ENCODE measurements at places on chromosomes 4 and X.

DNA sequence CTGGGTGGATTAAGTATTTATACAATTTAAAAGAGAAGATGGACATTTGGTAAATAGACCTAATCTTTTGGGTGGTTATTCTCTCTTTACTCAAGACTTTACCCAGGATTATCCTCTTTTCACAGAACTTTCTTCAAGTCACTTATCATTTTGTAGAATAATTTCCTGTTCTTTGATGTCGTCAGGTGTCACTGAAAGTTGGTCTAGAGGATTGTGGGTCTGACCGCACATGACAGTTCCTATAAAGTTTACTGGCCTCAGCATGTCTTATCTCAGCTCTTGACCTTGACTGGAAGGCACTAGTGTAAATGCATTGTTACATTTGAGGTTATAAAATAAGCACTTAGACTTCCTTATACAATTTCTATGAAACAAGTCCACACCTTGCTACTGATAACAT lies 139.9 kb upstream of the SLC4A4 start:
- no peak for DNase-seq

- peak; percentile 86 for DNase-seq
Observed at GRCh38 chr4:73450398-73451004, 14.5 kb downstream of the AFP start.

DNA sequence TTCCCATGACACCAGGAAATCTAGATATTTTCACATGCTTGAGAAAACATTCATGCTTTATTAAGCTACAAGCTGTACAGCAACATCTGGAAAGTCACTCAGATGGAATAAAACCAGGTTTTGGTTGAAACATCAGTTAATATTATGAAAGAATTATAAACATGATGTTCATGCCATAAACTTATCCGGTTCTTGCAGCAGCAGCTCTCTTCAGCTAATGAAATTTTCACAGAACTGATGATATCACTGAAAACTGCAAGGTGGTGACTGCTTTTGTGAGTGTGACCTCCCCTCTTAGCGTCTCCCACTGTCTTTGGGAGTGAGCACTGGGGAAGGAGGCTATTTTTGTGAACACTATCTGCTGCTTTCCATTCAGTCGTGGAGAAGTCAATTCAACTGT lies 56.9 kb downstream of the ARHGAP10 start:
- DNase-seq: no peak

- peak; percentile 30 for DNase-seq
Observed at GRCh38 chr4:3442959-3443749, 1.4 kb downstream of the HGFAC start.

GRCh38 chr4:37685161-37685822 lies 884 bp downstream of the RELL1 start:
- DNase-seq: peak; percentile 55

GRCh38 chr4:167966143-167966542 lies 126.2 kb upstream of the ANXA10 start:
- peak; percentile 11 for DNase-seq

DNA sequence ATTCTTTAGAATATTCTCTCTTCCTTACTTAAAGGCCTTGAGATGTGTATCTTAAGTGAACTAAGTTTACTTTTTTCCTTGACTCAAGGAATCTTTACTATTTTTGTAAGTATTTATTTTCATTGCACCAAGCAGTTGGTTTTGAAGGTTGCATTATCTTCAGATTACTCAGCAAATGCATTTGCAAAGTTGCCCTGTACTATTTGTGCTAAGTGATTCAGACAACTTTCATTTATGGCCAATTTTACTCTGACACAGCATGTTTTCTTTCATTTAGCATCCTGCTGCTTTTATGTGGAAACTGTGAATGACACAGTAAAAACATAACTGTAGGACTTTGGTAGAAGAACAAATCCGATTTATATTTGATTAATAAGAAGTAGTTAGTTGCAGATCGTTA lies 191.0 kb downstream of the CCSER1 start:
- DNase-seq: peak; percentile 84

- no peak for DNase-seq
Observed at GRCh38 chrX:74234818-74235217, 69.2 kb upstream of the ZCCHC13 start.

DNA sequence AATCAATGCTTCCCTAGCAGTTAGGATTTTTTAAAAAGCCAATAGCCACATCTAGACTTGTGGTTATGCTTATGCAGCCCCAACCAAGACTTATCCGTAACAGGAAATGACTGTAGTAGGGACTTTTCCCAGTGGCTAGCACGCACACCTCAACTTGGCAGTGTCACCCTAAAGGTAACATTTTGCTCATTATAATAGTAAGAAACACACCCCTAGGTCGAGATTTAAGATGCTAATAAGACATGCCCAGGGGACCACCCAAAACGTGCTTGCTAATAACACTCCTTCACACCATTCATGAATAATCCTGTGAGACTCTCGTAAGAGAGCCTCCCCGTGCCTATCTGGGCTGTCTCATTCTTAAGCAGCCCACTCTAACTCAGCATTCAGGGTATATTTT lies 195.3 kb downstream of the CHIC1 start:
- no peak for DNase-seq

DNA sequence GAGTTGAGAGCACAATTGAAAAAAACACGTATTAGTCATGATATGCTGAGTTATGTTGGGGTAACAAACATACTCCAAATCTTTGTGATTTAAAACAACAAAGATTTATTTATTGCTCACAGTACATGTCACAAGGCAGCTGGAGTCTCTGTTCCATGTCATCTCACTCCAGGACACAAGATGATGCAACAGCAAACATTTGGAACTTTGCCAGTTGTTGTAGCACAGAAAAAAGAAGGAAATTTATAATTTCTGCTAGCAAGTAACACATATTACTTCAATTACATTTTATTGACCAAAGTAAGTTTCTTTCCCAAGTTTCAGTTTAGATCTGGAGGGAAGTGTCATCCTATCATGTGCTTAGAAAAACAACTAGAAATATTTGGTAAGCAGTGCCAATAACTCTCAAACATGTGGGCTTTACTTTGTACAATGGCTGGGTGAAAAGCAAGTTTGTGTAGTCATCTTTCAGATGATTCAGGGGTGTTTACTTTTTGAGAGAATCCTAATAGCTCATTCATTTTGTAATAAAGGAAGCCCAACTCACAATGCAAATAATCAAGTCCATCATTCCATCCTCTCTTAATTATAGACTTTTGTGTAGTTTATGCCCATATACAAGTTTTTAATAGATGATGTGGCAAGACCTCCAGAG lies 452.3 kb downstream of the ZIC3 start:
- peak; percentile 0 for DNase-seq

GRCh38 chr4:10738826-10739489 lies 54.4 kb upstream of the CLNK start:
- peak; percentile 10 for DNase-seq

DNA sequence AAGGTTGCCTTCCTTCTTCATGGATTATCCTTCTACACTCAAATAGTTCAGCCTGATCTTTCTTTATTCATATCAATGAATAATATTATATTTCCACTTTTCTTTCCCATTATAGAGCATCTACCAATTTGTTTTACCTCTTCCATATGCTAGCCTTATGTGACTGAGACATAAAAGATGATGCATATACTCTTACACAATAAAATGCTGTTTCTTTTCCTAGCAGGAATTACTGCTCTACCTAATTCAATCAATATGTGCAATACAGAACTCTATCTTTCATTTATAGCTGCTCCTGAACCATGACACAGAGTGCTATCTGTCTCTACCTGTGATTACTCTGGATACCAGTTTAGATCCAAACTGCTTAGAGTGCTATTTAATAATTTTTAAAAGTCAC lies 2334.0 kb downstream of the PCDH7 start:
- DNase-seq: no peak

- DNase-seq: no peak
Observed at GRCh38 chr4:119615068-119615719, 13.4 kb downstream of the PDE5A start.

- no peak for DNase-seq
Observed at GRCh38 chr4:164313853-164314252, 440.1 kb upstream of the SMIM31 start.

DNA sequence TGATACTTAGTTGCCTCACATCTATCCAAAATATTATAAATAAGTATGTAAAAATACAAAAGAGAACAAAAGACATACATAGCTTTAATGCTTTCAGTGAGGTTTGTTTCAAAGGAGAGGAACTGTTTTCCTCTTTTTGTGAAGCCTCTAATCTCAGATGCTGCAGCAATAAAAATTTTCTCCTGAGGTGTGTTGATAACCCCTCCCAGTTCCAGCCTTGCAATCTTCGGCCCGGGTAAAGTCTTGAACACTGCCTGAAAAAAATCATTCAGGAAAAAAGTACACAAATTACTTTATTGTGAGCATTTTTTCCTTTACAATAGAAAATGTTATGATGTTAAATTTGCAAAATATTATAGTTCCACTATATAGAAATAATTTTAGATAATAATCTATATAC lies 8.8 kb downstream of the BBS7 start:
- no peak for DNase-seq

- DNase-seq: no peak
Observed at GRCh38 chr4:38275331-38276100, 315.3 kb downstream of the PTTG2 start.

DNA sequence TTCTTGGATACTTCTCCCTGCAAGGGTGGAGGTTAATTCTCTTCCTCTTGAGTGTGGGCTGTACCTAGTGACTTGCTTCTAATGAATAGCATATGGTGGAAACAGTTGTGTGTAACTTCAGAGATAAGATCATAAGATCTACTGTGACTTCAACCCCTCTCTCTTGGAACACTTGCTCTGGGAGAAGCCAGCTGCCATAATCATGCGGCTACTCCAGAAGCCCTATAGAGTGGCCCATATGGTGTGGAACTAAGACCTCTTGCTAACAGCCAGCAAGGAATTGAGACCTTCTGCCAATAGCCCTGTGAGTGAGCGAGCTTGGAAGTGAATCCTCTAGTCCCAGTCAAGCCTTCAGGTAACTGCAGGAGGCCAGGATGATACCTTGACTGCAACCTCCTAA lies 81.1 kb downstream of the RBMX2 start:
- DNase-seq: no peak

DNA sequence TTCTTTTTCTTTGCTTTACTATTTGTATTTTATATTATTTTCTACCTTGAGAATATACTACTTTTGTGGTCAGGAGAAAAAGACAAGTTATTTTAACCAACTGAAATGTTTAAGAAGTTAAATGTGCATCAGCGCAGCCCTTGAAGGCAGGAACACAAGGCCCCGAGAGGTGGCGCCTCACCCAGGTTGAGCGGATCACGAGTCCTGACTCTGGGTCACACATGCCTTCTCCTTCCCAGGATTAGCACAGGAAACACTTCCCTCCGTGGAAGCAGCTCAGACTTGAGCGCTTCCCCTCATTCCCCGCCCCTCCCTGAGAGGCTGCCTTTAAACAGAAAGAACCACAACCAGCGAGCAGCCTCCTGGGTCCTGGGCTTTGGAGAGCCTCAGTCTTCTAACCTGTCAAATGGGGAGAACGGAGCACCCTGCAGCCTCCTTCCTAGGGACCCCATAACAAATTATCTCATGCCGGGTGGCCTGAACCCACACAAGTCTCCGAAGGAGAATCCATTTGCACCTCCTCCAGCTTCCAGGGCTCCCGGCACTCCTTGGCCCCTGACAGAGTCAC lies 217.6 kb downstream of the AFAP1 start:
- peak; percentile 27 for DNase-seq

- DNase-seq: no peak
Observed at GRCh38 chr4:54517781-54518444, 139.8 kb upstream of the KIT start.

GRCh38 chr4:185071236-185071811 lies 53.0 kb downstream of the HELT start:
- peak; percentile 31 for DNase-seq

- DNase-seq: no peak
Observed at GRCh38 chr4:151329217-151330007, 4.0 kb upstream of the SH3D19 start.

DNA sequence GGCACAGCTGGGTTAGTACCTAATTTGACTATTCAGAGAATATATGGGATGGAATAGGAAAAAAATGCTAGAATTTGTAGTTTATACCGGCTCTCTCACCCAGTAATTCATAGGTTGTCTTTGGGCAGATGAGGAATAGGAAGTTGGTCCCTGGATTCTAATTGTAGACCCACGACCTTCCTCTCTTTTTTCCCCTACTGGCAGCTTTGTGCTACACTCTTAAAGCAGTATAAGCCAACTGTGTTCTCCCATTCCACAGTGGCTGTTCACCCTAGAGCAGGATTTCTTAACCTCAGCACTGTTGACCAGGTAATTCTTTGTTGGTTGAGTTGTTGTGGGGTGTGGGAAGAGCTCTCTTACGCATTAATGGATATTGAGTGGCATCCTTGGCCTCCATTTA lies 92.9 kb downstream of the FNIP2 start:
- DNase-seq: no peak

- no peak for DNase-seq
Observed at GRCh38 chrX:49278081-49278480, 8.5 kb downstream of the PPP1R3F start.

GRCh38 chrX:2404776-2405175 lies 96.0 kb downstream of the DHRSX start:
- DNase-seq: no peak

- DNase-seq: no peak
Observed at GRCh38 chrX:70635669-70636068, 191.0 kb downstream of the DLG3 start.
